NCI-H446 (cell line): ENCODE measurements at places on chromosomes 12 and 14.

- DNase-seq = no peak
Measured at GRCh38 chr12:94263011-94263811, 114.8 kb downstream of the PLXNC1 start.

DNA sequence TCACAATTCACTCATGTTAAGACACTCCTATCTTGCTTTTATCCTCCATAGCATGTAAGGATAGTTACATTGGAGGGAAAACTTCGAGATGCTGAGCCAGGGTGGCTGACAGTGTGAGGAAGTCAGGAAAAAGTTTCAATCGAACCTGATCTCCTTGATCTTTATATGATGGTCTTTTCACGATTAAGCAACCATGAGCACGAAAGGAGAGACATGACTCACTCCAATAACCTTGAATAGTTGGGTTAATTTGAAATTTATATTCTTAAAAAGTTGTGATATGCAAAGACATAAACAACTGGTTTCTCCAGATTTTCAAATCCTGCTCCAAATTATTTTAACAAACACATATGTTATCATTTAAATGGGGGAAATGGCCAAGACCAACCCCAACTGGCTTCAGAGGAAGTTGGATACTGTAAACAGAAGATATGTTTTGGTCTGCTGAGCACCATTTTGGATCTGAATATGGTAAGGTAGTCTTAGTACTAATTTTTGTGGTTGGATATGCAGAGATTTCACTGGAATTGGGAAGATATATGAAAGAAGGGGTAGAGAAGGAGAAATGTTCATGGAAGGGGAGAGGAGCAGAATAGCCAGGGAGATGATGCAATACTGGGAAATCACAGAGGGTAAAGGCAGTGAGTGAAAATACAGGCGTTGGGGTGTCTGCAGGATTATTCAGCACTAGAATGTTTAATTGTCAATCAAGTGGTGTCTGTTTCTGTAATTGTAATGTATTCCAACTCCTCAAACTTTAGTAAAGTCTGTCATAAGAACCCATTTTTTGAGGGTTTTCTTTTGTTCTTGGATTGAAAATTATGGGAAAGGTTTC lies 185.2 kb upstream of the SLC38A2 start:
- no peak for DNase-seq

DNA sequence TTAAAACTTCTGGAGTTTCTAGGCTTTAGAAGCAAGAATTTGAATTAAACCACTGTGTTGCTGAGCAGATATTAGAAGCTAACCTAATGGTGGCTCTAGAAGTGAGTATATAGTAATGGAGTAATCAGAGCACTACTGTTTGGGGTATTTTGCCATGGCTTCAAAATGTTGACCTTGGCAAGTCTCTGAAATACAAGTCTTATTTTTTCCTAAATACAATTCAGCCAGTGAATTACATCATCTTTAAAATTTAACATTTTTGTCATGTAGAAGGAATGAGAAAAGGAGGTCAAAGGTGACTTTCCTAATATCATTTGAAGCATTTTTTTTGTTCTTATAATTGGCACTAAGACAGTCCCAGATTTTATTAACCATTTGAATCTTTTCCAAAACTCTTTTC lies 25.2 kb downstream of the PMCH start:
- DNase-seq = no peak

DNA sequence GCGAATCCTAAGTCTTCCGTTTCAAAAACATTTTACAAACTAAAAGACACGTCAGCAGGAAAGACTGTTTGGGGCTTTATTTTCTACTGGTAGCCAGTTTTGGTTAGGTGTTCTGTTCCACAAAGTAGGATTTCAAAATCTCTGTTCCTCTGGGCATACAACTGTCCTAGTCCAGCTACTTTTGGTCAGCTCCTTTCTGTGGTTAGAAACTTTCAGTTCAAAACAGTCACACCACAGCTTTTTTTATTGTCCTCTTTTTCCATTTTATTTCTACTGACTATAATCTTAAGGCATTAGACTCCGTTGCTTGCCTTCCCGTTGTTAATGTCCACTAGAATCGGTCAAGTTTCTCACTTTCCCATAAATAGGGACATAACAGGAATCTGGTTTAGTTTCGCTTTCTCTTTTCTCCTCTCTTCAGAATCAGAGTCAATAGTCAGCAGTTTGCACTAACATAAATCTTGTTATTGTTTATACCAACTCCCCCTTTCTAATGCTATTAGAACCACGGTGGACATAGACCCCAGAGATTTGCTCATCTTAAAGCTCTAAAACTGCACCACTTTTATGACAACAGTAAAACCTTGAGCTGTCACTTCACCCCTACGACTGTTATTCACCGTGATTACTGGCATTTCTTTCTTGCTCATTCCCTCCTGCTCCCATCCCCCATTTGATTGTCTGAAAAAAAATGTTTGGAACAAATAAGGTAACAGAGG lies 41.5 kb upstream of the NPAS3 start:
- no peak for DNase-seq

- DNase-seq = no peak
Measured at GRCh38 chr12:54589964-54590363, 1.5 kb upstream of the PPP1R1A start.

DNA sequence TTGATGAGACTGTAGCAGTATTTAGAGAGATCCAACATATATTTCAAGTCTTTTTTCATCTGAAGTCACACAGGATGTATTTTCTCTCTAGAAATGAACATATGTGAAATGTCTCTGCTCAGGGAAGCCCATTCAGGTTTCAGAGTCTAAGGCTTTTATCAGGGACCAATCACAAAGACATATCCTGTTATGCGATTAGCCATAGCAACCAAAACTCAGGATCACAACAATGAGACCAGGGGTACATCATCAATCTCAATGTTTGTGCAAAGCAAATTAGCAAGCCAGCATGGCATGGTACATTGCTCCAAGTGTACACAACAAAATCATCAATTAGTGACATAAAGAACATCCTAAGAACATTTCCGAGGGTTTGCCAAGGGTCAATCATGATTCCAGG lies 99.2 kb upstream of the AMN1 start:
- DNase-seq = no peak

GRCh38 chr14:58571769-58572472 lies 65.8 kb upstream of the DACT1 start:
- DNase-seq = no peak

GRCh38 chr12:21774358-21775132 lies at the start of gene KCNJ8:
Gene KCNJ8 (minus strand): TSS chr12:21774706. CDS start chr12:21773616, 1,090 bp downstream.
- peak; percentile 68 for DNase-seq

DNA sequence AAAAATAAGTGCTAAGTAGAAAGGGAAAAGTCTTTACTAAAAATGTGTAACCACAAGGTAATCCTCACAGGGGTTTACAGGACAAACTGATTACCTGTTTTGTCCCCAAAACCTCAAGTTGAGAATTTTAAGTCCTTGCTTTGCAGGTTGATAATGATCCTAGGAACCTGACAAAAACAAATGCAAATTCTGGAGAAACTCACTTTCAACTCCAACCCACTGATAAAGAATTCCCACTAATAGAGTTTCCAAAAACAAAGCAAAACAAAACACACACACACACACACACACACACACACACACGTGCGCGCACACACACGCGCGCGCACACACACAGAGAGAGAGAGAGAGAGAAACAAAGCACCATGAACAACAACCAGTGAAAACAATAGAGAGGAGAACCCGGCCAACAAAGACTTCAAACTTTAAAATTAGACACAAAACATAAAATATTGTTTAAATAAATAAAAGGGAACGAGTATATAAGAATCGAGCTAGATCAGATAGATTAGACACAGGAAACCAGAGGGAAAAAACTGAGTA lies 187.0 kb upstream of the FOXN3 start:
- no peak for DNase-seq

- no peak for DNase-seq
Measured at GRCh38 chr12:16504200-16504599, 101.8 kb downstream of the LMO3 start.

- no peak for DNase-seq
Measured at GRCh38 chr12:128817111-128818015, 6.4 kb downstream of the SLC15A4 start.

- no peak for DNase-seq
Measured at GRCh38 chr14:77014004-77014604, 14.4 kb downstream of the IRF2BPL start.

DNA sequence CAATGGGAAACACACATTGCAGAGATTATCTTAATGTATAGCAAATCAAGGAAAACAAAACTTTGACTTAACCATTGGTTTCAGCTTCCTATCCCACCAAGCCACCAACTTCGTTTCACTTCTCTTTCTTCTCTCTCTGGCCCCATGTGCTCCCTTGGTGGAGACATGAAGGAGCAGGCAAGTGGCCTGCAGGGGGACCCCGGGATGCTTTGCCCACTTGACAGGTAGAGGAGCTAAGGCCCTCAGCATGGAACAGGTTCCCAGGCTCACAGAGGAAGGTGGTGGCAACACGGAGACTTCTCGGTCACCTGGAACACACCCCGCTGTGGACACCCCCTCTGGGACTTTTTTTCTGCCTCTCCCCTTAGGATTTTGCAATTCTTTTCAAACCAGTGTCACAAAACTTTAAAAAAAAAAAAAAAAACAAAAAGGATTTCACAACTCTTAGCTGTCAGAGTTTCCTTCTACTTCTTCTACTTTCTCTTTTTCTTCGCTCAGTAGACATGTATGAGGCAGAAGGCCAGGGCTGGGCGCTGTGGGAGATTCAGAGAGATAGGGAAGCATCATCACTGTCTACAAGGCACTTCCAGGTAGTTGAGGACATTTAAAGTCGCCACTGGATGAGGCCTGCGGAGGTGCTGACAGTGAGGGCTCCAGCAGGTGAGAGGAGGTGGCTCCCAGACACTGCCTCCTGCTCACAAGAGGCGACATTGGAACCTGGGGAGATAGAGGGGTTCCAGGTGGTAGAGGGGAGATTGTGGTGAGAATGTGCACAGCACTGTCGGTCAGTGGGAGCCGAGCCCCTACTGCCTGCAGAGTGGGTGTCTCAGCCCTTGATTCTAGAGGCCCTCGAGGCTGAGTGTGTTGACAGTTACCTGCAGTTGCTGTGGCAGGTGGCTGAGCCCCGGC lies 119.6 kb downstream of the GCH1 start:
- no peak for DNase-seq

GRCh38 chr12:27119797-27120196 lies 37.4 kb upstream of the C12orf71 start:
- no peak for DNase-seq

GRCh38 chr12:10554228-10554755 lies 48.6 kb downstream of the EIF2S3B start:
- DNase-seq = no peak

DNA sequence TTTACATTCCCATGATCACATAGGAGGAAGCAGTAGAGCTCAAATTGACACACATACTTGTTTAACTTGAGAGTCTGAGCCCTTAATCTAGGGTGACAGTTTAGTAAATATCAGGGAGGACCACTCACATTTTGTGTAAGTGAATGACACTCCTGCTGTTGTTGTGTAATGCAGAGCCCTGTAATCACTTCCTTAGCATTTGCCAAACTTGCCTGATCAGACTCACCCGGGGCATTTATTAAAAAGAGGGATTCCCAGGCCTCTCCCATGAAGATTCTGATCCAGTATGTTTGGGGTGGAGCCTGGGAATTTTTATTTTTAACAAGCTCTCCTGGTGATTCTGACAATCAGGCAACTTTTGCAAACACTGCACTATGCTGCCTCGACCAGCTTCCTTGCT lies 119.6 kb downstream of the NUAK1 start:
- no peak for DNase-seq

DNA sequence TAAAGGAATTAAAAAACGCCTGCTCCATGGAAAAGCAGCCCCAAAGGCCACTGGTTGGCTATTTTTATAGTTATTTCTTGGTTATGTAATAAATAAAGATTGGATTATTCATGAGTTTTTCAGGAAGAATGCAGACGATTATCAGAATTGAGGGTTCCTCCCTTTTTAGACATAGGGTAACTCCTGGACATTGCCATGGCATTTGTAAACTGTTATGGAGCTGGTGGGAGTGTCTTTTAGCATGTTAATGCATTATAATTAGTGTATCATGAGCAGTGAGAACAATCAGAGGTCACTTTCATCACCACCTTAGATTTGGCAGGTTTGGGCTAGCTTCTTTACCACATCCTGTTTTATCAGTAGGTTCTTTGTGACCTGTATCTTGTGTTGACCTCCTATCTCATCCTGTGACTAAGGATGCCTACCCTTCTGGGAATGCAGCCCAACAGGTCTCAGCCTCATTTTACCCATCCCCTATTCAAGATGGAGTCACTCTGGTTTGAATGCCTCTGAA lies 728.7 kb downstream of the GALC start:
- no peak for DNase-seq

DNA sequence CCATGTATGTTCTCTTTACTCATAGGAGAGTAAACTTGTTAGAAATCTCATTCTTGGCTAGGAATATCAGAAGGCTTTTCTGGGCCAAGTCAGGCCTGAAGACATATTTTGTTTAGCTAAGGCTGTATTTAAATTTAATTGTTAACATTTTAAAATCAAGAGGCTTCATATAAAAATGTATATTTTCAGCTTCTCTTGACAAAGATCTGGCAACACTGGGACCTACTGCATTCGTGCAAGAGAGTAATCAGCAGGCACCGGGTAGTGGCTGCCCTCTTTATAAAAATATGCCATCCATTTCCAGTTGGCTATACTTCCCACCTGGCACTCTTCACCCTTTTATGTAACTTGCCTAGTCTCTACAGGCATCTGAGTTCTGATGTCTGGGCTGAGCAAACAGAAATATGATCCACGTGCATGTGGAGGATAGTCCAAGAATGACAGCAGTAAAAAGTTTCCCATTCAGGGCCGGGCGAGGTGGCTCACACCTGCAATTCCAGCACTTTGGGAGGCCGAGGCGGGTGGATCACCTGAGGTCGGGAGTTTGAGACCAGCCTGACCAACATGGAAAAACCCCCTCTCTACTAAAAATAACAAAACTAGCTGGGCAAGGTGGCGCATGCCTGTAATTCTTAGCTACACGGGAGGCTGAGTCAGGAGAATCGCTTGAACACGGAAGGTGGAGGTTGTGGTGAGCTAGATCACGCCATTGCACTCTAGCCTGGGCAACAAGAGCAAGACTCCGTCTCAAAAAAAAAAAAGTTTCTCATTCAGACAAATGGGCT lies 2.0 kb upstream of the SOS2 start:
- peak; percentile 34 for DNase-seq

DNA sequence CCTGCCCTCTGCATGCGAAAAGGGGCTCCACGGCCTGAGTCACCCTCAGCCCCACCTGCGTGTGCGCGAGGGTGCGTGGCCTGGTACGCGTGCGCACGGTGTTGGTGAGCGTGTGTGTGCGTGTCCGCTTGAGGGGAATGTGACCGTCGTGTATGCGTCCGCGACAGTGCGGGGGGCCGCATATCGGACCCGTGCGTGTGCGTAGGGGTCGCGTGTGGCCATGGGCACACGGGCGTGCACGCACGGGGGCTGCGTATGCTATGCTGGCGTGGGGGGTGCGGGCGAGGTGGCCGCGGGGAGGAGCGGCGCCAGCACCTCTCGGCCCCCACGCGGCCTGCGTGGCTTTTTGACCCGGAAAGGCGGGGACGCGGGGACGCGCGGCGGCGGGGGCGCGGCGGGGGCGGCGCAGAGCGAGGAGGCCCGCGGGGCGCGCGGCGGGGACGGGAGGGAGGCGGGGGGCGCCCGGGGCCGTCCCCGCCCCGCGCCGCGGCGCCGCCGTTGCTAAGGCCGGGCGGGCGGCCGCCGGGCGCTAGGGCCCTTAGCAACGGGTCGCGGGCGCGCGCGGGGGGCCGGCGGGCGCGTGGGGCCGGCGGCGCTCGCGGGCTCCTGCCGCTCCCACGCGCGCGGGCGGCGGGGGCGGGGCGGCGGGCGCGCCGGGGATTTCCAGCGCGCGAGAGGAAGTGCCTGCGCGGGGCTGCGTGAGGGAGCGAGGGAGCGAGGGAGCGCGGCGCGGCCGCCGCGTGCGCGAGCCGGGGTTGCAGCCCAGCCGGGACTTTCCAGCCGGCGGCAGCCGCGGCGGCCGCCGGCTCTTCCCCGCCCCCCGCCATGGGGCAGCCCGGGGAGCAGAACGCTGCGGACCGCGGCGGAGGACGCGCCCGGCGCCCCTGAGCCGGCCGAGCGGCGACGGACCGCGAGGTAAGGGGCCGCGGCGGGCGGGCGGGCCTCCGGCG lies at the start of gene TRAF3:
TRAF3 (plus strand) TSS at position 689 of the 950 bp plus-strand sequence. CDS start 92,753 bp downstream, outside the sequence.
- no peak for DNase-seq
